ENCODE measurements at places on chromosomes 3 and 15.

- DNase-seq, result no peak
Observed at GRCh38 chr3:173009410-173009809, 131.6 kb downstream of the SPATA16 start.

DNA sequence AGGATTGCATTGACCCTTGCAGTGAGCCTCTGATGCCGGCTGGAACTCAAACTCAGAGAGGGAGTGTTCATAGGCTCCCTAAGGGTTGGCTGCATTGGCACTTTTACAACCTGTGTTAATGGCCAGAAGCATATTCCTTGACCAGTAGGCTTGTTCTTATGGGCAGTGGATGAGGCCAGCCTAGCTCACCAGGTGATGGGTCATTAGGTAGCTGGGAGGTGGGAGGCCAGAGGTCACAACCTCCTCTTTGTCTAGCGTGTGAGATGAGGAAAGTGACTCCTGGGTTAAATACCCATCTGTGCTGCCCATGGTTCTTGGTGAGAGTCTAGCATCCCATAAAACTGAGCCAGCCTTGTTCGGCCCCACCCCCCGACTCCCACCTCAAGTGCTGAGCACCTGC, 275.7 kb upstream of the CTNNB1 start:
- DNase-seq, result no peak

DNA sequence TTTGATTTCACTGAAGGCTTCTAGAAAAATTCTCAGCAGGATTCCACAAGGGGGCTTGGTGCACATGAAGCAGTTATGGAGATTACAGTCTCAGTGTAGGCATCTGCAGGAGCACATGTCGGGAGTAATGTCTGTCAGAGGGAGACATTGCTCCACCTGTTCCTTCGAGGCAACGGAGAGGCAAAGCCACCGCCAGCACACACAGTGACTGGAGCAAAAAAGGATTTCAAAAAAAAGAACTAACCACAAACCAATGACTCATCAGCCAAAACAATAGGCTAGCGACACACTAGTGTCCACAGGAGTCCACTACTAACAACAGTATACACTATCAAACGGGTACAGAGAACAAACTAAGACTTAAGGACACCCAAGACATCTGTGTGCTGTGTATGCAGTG, 68.9 kb downstream of the NPTN start:
- no peak for DNase-seq

- DNase-seq, result no peak
Observed at GRCh38 chr15:66703540-66703941, 1.5 kb downstream of the SMAD6 start.
